Stimulated activated CD8-positive, alpha-beta memory T cell treated with anti-CD3 and anti-CD28 coated beads, Interleukin-4, amount 100 ng/mL, for 24 hours (primary cell): ENCODE measurements at places on chromosomes 11 and 22.

DNA sequence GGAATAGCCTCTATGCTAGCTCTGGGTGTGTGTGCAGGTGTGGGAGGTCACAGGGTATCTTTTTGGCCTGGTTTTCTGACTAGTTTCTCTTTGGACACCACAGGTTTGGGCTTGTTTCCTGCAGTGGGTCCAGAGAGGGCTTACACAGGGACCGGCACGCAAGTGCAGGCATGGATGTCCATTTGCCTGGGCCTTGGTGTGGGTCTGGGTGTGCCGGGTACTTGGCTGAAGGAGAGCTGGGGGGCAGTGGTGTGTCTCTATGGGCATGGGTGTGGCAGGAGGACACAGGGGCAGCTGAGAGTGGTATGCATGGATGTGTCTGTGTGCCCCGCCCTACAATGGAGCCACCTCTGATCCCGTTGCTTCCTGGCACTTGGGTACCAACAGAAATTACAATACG lies 7.5 kb upstream of the KCNJ11 start:
- DNase-seq, result no peak

- DNase-seq, result peak; percentile 29
Observed at GRCh38 chr11:65355013-65355775, 643 bp downstream of the TIGD3 start.

DNA sequence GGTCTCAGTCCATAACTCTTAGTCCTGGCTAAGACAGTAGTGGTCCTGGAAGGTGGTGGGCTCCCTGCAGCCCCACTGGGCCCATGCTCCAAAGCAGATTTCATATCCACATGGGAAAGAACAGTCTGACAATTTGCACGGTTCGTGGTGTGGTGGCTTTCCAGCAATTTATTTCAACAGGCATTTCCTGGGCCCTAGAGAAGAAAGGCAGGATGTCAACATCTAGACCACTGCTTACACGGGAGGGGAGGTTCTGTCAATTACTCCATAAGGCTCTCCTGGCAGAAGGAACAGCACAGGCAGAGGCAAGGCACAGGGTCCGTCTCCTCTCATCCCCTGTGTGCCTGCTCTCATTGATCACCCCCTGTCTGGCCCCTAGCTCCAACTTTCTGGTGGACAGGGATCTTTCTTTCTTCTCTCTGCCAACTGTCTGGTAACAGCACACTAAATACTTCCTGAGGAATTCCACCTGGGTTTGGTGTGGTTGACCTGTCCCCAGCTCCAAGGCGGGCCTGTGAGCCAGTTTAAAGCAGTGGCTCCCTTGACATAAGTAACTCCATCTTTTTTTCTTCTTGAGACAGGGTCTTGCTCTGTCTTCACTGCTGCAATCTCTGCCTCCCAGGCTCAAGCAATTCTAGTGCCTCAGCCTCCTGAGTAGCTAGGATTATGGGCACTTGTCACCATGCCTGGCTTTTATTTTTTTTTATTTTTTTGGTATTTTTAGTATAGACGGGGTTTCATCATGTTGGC lies 5.1 kb upstream of the A4GALT start:
- DNase-seq, result no peak

DNA sequence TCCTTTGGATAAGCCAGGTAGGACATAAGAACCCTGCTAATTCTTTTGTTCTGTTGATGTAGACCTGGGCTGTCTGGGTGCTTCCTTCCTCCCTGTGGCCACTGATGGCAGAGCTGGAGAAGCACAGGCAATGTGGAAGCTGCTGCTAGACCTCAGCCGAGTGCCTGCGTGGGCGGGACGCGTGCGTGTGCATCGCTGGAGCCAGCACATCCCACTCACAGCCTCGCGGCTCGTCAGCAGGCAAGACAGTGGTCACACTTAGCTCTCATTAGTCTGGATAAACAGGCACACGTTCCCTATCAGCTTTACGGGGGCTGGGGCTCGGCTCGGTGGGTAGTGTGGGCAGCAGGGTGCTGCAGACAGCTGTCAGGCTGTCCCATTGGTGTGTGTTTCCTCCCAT lies 155.7 kb downstream of the GRIK4 start:
- DNase-seq, result no peak
